ENCODE measurements at places on chromosomes 3 and 15.

GRCh38 chr15:93168910-93169309 lies 79.9 kb upstream of the RGMA start:
- DNase-seq = no peak

GRCh38 chr3:57803647-57804081 lies 47.6 kb downstream of the SLMAP start:
- no peak for DNase-seq

DNA sequence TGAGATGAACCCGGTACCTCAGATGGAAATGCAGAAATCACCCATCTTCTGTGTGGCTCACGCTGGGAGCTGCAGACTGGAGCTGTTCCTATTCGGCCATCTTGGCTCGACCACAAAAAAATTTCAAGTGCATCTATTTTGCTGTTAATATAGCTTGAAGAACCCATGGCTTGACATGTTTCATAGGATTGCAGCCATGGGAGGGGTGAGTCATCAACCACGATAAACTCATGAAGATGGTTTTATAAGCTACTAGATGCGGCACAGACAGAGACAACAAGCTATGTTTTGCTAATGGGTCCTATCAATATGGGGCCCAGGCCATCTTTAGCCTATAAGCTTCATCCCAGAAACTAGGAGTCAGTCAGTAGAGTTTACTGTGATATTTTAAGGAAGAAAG lies 100.4 kb upstream of the PHLDB2 start:
- no peak for DNase-seq

GRCh38 chr15:41695750-41696436 lies 35.7 kb downstream of the MGA start:
- DNase-seq = no peak

GRCh38 chr3:9157651-9158362 lies 91.6 kb downstream of the SRGAP3 start:
- no peak for DNase-seq

Measured in stimulated activated effector memory CD8-positive, alpha-beta T cell treated with anti-CD3 and anti-CD28 coated beads, Interleukin-12 subunit alpha, Interleukin-12 subunit beta, amount 100 ng/mL, for 72 hours (primary cell).